ENCODE measurements at places on chromosomes 7 and 10. TPM values are rescaled to one million over a fixed set of nuclear protein-coding genes. Genes with fewer than 3 reads are reported as not detected.

UCMA gene
- not detected for total RNA-seq

GRCh38 chr10:29826221-29826620 is 191.4 kb upstream of the SVIL start:
- H3K27ac ChIP-seq: no peak overlapping the region
- DNase-seq: no peak
- no peak overlapping the region for H3K4me3 ChIP-seq

DNA sequence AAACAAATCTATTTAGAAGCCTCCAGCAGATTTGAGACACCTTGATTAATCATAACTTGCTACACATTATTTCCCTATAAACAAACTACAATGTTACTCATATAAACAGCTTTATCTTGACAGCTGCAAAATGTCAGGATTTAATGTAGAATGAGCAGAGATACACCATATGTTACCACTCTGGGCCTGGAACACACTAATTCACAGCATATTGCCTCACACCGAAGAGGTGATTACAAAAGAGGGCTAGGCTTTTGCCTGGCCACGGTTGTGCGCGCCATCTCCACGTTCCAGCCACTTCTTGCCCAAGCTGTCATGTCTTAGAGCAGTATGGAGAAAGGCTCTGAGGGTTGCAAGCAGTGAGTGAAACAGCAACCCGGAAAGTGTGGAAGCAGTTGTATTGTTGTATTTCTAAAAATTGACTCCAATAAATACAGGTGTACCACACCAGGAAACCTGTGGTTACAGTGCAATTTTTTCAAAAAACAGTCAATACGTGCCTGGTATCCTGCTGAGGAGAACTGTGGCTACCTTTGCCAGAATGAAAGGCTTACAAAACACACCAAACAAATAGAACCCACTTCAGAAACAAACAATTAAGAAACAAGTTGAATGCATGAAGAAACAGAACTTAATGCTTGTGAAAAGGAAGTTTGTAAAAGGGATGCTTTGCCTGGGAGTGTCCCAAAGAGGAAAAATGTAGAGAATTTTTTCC is 498.1 kb downstream of the PLXNA4 start:
- H3K27ac ChIP-seq: no peak overlapping the region
- DNase-seq: no peak
- H3K4me3 ChIP-seq: no peak overlapping the region
- no peaks in the 10 kb centered on the region for H3K4me1 ChIP-seq
- H3K36me3 ChIP-seq: no peaks in the 10 kb centered on the region
- no peaks in the 10 kb centered on the region for H3K27me3 ChIP-seq

DNA sequence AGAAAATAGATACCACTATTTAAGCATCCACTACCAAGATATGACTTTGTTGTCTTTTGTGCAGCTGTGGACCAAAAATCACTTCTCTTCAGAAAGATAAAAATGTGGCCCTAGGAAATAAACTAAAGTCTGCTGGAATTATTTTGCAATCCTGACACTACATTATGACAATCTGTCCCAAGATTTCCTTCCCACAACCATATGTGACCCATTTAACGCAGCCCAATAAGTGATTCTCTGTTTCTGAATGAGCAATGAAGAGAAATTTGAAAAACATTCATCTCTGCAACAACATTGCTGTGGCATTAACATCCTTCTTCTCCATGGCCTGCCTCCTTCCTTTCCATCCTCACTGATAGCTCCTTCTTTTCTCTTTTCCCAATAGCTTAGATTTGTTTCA is 212.0 kb downstream of the TSPAN12 start:
- H3K27me3 ChIP-seq: no peaks in the 10 kb centered on the region
- no peaks in the 10 kb centered on the region for H3K4me1 ChIP-seq
- DNase-seq: no peak
- H3K27ac ChIP-seq: no peak overlapping the region
- no peak overlapping the region for H3K4me3 ChIP-seq

- H3K27ac ChIP-seq: peak overlapping the region; percentile 83
- H3K4me1 ChIP-seq: peaks cover 19% of the 10 kb centered on the region
- H3K36me3 ChIP-seq: no peaks in the 10 kb centered on the region
- H3K4me3 ChIP-seq: no peak overlapping the region
These were observed 150.1 kb upstream of the KLF6 start for GRCh38 chr10:3935141-3935540.
